ENCODE measurements at places on chromosomes 4 and X. TPM values are rescaled to one million over a fixed set of nuclear protein-coding genes. Genes with fewer than 3 reads are reported as not detected.
A peak's percentile ranks its signal among the peaks of the same experiment; 100 is the strongest.

Gene FAM241A
- 7.0 TPM for total RNA-seq

Gene TMSB15A
- not detected for total RNA-seq

Gene IL2
- not detected for total RNA-seq

Gene TEC
- 1.9 TPM for total RNA-seq

Gene SLC7A11
- total RNA-seq = not detected

Gene NUDT10
- 0.31 TPM for total RNA-seq

Gene ETDB
- total RNA-seq = not detected

Gene AR
- 9.9 TPM for total RNA-seq

Gene IGFBP7
- 241 TPM for total RNA-seq

- no peak for DNase-seq
Measured at GRCh38 chr4:53012738-53013137, 150.6 kb downstream of the RASL11B start.

GRCh38 chr4:69518102-69518501 is 22.4 kb upstream of the UGT2B4 start:
- no peak for DNase-seq

GRCh38 chrX:46792810-46793188 is 33.9 kb upstream of the SLC9A7 start:
- no peak for DNase-seq

DNA sequence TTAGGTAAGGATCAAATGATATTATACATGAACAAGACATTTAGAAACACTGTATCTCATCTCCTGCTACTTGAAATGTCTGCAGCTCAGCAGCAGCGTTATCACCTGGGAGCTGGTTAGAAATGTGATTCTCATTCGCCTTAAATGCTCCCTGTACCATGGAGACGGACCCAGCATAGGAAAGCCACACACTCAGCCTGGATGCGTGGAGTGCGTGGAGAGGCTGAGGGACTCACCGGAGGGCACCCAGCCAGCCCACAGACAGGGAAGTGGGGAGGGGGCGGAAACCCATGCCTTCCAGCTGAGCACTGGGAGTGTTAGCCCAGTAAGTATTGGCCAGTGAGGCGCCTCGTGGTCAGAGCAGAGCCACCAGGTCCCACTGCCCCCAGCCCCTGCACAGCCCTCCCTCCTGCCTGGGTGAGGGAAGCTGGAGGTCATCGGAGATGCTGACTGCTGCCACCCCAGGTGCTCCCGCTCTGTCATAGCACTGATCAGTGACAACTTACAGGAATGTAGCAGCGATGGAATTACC is 15.2 kb downstream of the SUPT20HL1 start:
- no peak for DNase-seq

DNA sequence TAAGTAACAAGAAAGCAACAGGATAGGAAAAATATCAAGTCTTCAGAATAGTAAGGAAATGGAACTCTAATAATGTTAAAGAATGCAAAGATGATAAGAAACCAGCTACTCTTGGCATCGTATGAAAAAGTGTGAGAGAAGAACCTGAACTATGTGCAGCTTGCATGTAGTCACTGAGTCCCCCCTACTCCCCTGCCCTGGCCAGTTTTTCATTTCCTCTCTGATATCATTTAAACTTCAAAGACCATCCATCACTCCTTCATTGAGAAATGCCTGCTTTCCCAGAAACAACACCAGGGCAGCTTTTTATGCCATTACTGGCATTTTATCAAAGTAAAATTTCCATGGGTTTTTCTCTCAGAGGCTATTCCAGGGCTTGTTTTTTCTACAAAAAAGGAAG is 28.1 kb downstream of the INPP4B start:
- DNase-seq = no peak

DNA sequence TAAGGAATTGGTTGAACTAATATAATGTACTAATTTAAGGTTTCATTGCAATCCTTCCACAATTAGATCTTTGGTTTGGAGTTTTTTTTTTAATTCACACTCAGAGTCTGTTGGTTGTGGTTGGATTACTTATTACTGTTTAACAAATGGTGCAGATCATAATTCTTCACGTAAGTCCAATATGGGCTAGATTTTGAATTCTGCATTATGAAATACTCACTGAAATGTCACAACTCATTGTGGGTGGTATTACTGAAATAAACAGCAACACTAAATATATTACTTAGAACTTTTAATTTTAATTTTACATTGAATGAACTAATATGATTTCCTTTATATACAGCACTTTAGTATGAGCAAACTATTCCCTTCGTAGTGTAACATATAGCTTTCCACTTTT is 94.2 kb upstream of the MYOZ2 start:
- DNase-seq = no peak

DNA sequence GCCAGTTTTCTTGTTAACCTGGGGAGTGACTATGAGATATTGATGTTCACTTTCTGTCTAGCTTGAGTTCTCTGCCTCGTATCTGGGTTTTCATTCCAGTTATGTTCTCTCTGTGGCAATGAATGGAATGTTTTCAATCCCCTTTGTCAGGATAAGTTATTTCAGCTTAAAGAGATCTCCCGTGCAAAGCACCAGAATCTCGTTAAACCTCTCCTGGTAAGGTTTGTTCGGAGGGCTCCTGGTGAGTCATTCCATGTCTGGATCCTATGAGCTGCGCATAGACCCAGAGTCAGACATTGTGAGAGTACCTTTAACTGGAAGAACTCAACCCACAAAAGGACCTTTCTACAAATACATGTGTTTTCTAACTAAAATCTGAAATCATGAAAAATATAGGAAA is 51.0 kb downstream of the KDR start:
- DNase-seq = no peak

DNA sequence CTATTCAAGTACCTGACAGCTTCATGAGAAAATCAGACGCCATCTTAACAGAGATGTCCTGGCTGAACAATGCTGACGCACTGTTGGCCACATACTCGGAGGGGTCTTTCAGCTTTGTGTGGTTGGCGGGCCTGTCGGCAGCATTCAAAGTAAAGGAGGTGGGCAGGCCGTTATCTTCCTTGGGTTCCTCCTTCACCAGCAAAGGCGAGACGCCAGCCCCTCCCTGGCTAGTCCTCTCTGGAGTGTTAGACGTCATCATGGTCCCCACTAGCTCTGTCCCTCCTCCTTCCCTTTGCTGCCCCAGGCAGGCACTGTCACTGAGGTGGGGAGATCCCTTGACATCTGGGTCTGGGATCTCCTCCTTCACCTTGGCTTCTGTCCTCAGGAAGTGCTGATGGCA is 53.0 kb downstream of the ZNF827 start:
- no peak for DNase-seq

DNA sequence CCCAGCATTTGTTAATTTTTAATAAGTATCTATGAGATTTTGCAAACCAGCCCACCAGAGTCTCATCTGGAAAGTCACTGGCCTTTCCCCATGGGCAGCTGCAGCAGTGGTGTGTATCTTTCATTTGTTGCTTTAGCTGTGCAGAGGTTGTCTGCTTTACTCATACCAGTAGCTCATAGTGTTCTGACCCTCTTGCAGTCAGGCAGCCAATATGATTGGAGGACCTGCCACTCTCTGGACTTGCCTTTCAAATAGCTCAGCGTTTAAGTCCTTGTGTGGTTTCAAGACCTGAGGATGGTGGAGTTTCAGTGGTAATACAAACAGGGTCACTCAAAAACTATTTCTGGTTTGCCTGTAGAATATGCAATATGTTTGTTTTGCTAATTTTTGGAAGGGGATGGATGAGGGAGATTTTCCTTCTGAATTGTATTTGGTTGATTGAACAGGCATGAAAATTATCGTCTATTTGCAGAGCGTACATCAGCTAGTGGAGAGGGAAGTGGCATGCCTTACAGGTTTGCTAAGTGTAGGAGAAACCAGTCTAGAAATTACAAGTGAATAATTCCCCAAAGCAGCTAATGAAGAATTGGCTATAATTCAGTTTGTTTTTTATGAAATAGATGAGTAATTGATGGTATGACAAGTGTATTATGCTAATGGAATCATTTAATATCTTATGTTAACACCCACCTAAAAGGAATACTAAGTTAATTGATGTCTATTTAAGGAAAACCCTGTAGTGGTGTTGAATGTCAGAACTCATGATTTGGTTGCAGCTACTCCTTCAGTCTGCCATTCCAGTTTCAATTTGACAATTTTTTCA is 8.9 kb downstream of the POLA1 start:
- DNase-seq = no peak

GRCh38 chrX:2320580-2321327 is 180.0 kb downstream of the DHRSX start:
- peak; percentile 97 for DNase-seq

DNA sequence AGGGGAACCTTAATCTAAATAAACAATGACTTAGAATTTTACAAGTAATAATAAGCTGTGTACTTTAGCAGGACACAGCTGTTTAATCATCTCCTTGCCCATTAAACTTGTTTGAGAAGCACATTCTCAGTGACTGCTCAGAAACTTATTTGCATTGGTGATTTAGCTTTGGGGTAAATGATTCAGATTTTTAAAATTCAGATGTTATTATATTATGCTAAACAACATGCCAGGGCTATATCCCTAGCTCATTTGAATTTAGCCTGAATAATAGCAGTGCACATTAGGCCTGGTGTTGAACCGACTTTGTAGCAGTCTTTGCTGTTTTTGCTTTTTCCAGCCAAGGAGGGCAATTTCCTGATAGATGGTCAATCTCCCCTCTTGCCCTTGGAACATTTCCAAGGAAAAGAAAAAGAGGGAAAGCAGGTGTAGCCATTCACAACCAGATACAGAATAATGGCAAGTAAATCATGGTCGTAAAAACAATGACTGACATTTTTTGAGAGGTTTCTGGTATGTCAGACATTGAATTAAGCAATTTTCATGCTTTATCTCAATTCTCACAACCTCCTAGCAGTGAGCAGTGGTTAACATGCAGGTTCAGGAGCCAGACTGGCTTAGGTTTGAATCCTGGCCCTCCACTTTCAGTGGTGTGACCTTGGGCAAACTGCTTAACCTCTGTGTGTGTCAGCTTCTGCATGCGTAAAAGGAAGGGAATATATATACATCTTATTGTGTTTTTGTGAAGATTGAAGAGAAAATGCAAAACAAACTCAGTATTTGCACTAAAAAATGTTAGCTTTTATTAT is 16.8 kb downstream of the ARHGEF38 start:
- no peak for DNase-seq

DNA sequence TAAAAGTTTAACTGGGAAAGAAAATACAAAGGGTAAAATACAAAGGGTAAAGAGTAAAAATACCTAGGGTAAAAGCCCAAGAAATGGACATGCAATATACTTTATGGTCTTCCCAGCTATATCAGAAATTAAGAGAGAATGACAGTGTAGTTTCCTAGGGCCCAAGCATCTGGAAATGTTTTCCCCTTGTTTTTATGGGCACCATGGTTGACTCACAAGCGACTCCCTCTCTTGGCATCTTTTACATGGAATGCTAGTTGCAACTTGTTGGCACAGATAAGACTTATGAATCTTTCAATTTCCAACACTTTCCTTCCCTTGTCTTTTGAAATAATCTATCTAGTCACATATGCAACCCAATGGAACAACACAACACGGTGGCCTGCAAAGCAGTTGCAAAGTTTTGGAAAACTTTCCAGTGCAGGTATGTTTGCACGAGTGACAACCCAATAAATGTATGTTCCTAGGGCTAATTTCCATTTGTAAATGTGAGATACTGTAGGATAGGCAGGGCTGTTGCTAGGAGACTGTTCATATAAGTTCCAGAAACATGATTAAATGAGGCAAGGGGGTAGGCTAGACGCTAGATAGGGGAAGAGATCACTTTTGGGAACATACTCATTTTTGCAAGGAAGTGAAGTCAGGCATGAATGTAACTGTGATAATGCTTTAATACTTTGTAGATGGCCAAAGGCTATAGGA is 36.4 kb upstream of the CWH43 start:
- DNase-seq = no peak

GRCh38 chrX:70476166-70476933 is 31.7 kb downstream of the DLG3 start:
- DNase-seq = no peak

DNA sequence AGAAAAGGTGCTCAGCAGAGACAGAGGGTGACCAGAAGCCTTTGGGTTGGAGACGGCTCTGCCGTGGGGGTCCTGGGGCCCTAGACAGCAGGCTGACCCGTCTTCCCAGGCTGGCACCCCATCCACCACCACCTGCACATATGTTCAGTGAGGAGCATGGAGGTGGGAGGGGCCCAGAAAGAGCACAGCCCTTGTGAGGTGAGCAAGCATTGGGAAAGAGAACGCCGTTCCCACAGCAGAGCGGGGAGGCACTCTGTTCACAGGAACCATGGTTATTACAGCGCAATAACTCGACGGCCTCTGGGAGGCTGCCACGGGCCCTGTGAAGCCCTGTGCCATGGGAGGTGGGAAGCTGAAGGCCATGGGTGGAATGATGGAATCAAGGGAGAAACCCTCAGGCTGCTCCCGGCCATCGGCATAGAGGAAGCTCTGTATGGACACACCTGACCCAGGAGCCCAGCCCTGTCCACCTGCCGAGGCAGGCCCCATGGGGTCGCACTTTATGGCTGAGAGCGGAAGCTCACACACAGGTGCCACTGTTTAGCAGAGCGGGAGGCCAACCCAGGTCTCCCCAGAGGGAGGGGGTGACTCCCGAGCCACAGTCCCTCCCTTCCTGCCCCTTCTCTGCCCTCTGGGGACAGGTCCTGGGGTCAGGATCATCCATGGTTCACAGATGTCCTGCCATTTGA is 93.5 kb upstream of the AFAP1 start:
- DNase-seq = no peak
